ENCODE measurements at places on chromosomes 5 and 9.
A peak's percentile ranks its signal among the peaks of the same experiment; 100 is the strongest.

GRCh38 chr5:170105642-170106611, at the start of gene FOXI1:
TSS of gene FOXI1 (plus strand) at chr5:170105897. CDS start at chr5:170105958, 61 bp downstream.
- DNase-seq = peak; percentile 21

DNA sequence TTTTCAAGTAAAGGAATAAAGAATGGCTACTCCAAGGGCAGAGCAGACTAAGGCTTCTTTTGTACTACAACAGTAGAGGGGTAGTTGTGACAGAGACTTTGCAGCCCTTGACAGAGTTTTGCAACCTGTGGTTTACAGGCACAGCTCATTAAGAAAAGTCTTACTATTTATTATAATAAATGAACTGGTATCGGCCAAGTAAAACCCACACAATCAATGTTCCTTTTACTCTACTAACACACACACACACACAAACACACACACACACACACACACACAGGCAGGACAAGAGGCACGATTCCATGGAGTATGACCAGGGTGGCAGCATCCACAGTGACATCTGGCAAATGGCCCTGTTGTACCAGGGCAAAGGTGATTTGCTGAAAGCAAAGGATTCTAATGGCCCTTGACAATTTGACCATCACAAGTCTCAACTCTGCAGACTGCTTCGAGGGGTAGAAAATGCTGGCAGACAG, 59.1 kb upstream of the GOLPH3 start:
- no peak for DNase-seq

- peak; percentile 64 for DNase-seq
Observed at GRCh38 chr9:95268681-95269080, 48.8 kb downstream of the FANCC start.

- peak; percentile 24 for DNase-seq
Observed at GRCh38 chr5:55146080-55146479, 13.9 kb upstream of the GPX8 start.

DNA sequence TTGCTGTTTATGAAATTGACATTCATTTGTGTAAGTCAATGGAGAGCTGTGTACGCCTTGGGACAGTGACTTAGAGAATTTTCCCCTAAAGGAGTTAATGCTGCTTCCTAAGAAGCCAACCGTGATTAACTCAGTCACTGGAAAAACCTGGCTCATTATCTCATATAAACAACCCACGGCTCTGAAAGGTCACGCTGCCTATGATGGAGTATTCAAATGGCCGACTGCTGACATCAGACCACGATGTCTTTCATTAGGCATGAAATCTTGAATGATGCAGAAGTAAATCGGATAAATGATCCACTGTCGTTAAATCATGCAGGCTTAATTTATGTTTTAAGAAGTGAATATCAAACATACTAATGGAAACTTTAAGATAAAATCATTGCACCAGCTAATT, 603.7 kb downstream of the RAB3C start:
- DNase-seq = no peak

DNA sequence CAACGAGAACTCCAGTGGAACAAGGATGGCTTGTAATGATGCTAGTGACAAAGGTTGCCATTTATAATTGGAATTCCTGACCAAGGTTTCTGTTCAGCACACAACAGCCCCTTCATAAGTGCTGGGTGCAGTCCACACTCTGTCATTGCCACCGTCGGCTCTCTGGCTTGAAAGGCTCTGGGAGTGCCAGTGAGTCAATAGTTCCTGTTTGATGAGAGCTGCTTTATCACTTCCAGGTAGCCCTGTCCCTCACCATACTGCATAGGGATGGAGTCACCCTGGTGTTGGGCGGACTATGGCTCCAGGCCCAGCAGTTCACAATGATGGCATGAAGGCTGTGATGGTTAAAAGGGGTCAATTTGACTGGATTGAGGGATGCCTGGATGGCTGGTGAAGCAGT, 34.6 kb upstream of the SEMA4D start:
- no peak for DNase-seq

GRCh38 chr5:79985288-79985687, 5.8 kb downstream of the MTX3 start:
- no peak for DNase-seq

DNA sequence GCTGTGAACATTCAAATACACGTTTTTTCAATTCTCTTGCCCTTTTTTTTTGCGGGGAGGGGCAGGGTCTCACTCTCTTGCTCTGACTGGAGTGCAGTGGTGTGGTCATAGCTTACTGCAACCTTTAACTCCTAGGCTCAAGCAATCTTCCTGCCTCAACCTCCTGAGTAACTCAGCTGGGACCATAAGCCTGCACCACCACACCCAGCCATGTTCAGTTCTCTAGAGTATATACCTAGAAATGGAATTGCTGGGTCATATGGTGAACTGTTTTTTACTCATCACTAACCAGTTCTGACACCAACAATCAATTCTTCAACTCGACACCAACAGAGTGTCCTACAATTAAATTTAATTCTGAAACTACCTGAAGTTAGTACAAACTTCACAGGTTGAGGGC, 85.5 kb upstream of the ZNF169 start:
- no peak for DNase-seq

GRCh38 chr5:132372542-132372941, 3.0 kb downstream of the SLC22A5 start:
- DNase-seq = no peak

DNA sequence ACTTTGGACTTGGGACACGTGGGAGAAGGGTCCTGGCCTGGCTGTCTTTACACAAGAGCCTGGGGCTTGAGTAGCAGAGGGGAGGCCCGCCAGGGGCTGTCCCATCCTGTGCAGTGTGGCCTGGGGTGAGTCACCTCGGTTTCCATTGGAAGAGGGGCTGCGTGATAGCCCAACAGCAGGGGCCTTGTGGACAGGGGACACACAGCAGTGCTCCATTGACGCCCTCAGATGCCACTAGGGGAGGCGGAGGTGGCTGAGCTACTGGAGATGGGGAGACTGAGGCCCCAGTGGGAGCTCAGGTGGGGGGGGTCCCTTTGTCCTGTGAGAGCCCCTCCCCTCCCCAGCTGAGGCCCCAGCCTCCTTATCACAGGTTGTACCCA, 50.0 kb upstream of the RNU6ATAC start:
- no peak for DNase-seq

DNA sequence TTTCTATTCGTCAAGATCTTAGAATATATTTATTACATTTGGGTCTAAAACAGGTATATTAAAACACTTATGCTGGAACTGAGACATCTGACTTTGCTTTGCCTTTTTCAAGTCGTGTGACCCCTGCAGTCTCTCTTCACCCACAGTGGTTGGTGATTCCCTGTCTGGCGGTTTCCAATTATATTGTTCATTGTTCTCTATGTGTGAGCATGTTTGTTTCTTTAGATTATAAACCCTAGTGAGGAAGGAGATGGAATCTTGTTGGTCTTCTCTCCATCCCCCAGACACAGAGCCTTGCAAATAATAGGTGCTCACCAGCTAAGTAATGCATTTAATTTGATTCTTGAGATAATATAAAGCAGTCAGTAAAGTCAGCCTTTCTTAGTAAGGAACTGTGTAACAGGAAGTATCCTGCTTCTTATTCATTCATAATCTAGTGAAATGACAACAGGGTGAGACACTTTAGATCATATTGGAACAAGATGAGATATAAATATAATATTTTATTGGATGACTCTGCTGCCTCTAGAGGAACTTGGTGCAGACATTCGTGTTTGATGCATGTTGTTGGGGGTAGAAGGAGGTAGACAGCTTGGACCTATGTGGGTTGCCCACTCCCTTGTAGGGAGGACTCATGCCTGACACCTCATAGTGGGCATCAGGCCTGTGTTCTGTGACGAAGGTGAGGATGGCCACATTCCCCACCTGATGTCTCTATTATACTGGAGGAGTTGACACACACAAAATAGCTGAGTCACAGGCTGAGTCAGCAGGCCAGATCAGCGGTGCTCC, 88.1 kb downstream of the FGF1 start:
- DNase-seq = no peak

GRCh38 chr9:32525709-32526030, 326 bp downstream of the RIGI start:
- no peak for DNase-seq

DNA sequence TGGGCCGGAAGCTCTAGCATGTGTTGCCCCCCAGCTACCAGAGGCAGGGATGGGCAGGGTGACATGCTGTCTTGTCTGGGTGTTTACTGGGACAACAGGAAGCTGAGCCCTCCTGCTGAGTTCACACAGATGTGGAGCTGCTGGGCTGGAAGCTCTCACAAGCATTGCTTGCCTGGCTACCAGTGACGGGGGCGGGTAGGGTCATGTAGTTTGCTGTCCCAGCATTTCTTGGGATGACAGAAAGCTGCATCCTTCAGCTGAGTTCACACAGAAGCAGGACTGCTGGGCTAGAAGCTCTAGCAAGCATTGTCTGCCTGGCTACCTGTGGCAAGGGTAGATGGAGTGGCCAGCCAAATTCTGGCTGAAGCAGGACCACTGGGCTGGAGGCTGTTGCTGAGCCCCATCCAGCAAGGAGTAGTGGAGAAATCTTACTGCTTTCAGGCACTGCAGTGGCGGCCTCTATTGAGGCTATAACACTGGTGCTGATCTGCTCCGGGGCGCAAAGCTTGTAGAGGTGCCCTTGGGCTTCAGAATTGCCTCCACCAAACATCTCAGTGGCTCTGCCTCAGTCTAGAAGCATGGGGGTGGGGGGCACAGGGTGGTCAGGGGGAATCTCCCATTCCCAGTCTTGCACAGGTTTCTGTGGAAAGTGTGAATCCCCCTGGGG, 25.1 kb downstream of the POLK start:
- peak; percentile 14 for DNase-seq

DNA sequence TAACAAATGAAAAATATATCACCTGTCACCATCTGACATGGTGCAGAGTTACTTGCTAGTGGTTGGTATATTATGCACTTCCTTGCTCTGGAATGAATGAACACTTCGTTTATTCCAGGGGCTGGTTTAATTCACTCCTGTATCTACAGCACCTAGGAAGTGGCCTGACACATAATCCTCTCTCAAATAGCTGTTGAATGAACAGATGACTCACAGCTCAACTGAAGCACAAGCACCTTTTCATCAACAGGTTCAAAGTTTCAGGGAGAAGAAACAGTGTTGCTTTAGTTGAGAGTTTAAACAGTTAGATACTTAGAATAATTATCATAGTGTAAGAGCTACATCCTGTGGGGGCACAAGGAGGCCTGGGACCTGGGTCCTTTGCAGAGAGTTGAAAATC, 135.0 kb upstream of the DAP start:
- no peak for DNase-seq

- DNase-seq = no peak
Observed at GRCh38 chr5:94700592-94700991, 82.1 kb downstream of the SLF1 start.

DNA sequence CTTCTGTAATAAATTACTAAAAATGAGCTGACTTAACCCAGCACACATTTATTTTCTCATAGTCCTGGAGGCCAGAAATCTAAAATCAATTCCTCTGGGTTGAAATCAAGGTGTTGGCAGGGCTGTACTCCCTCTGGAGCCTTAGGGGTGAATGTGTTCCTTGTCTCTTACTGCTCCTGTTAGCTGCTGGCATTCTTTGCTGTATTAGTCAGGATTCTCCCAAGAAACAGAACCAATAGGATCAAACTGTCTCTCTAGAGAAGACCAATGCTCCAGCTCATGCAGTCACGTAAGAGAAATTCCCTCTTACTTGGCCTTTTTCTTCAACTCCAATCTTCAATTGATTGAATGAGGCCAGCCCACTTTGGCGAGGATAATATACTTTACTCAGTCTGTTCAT, 15.3 kb upstream of the CD180 start:
- DNase-seq = no peak
